Stimulated activated CD8-positive, alpha-beta memory T cell treated with anti-CD3 and anti-CD28 coated beads, Interleukin-15, amount 100 ng/mL, for 48 hours (primary cell): ENCODE measurements at places on chromosomes 11 and 22.

DNA sequence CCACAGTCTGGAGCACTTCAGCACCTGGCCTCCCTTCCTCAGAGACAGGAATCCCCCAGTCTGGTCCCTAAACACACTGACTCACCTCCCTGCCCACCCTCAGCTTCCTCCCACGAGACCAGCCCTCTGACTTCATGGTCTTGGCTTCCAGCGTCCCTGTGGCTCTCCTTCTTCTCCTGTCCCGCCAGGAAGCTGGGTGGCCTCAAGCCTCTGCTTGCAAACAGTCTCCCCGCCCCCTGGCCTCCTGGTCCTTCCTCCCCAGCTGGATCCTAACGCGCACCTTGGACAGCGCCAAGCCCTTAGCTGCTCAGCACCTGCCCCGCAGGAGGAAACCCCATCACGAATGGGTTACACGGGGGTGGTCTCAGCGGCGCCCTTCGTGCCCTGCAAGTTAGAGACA lies 4.5 kb downstream of the NCF4 start:
- DNase-seq: no peak

DNA sequence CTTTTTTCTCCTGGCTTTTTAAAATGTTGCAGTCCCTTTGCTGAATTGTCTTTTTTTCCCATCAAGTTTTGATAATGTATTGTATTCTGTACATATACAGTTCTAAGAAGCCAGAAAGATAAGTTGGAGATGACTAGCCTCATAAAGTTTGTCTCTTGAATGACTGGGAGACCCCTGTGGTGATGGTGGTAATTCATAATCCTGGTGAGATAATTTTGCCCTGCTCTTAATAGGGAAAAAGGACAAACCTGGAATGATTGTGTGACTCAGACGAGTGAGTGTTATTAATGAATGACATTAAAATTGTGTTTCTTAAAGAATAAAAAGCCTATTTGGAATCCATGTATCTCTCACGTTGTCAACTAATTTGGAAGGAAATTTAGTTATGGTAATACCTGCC lies 1.2 kb downstream of the HIKESHI start:
- DNase-seq: no peak

DNA sequence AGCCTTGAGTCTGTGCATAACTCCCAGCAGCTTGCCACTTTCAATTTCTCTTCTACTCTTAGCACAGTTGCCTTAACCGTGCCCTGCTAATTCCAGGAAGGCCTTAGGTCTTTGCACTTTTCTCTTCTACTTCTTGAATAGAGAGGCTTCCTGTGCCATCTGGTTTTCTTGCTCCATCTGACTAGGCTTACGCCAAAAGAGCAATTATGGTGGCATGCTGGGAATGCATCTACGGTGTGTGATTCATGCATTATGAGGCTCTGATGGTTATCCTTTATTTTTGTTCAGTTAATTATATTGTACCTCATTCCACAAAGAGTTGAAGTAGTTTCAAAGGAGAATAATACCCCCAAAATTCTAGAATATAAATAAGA lies 29.4 kb downstream of the SIK2 start:
- no peak for DNase-seq

DNA sequence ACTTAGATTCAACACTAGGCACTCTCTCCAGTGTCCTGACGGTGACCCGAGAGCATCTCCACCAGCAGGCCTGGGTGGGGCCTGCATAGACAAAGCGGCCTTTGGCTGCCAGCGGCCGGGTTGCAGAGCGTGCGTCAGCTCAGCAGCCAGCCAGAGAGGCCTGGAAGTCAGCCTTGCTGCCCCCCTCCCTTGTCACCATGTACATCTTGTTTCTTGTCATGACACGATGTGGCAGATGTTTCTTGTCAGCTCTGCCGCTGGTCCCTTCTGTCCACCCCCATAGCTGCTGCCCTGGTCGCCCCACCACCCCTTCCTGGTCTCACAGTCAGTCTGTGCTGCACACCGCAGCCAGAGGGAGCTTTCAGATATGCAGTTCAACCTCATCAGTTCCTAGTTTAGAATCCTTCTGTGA lies 33.1 kb upstream of the CBX7 start:
- no peak for DNase-seq

DNA sequence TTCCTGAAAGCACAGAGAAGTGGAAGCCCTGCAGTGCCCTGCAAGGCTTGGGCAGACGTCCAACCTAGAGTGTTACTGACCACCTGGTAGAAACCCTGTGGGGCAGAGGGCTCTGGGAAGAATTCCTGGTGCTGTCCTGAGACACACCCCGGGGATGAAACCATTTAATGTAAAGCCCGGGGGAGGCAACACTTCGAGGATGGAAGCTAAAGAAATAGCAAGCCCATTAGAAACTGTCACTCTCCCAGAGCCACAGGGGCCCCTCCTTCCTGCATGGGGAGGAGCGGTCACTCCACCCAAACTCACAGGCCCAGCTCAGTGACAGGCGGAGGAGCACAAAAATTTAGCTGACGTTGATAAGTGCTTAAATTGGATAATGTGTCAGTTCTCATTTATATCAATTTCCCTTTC lies 57.6 kb downstream of the NRXN2 start:
- no peak for DNase-seq

DNA sequence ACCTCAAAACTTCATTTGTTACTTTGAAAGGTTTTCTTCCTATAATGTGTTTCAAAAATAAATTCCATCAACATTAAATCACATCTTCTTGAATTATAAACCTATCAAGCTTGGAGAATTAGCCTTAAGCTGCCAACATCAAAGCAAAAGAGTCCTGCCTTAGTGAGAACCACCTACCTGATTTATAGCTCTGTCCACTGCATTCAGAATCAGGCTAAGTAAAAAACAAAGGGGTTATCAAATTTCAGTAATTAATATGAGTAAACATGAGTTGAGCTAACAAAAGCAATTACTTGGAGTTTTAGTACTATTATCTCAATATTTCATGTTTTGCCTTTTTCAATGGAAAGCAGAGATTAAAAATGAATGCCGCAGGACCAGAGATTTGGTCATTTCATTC lies 73.9 kb downstream of the CADM1 start:
- no peak for DNase-seq

DNA sequence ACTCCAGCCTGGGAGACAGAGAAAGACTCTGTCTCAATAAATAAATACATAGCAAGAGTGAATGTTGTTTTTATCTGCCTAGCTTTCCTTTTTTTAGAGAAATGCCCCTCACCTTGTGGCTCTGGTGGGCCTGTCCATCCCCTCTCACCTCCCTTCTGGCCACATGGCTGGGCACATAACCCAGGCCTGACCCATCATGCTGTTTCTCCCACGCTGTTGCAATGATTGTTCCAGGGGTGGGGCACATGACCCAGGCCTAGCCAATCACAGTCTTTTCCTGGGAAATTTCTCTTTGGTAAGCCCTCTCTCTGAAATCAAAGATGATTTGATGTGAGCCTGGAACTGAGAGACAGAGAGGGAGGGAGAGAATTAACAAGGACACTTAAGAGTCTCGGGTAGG lies 5.5 kb upstream of the CYTH4 start:
- DNase-seq: no peak

- no peak for DNase-seq
These were observed 18.7 kb downstream of the TRIM44 start for GRCh38 chr11:35681163-35681767.

DNA sequence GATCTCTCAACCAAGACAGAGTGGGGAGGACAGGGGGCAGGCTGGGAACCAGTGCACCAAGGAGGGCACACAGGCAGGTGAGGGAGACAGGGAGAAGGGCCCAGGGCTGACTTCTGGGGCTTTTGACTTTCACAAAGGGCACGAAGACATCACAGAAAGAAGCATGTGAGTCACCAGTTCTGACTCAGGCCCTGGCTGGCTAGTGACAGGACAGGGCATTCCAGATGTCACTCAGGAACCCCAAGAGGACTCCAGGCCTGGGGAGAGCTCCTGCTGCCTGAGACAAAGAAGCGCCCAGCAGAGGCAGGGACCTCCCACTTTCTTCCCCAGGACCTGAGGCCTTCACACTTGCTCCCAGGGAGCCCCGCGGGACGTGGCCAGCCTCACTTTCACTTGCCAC lies 497.2 kb downstream of the BUD13 start:
- no peak for DNase-seq

GRCh38 chr22:37704645-37705044 lies 7.8 kb downstream of the TRIOBP start:
- DNase-seq: no peak

GRCh38 chr22:46054091-46055073 lies 77.4 kb upstream of the WNT7B start:
- no peak for DNase-seq

DNA sequence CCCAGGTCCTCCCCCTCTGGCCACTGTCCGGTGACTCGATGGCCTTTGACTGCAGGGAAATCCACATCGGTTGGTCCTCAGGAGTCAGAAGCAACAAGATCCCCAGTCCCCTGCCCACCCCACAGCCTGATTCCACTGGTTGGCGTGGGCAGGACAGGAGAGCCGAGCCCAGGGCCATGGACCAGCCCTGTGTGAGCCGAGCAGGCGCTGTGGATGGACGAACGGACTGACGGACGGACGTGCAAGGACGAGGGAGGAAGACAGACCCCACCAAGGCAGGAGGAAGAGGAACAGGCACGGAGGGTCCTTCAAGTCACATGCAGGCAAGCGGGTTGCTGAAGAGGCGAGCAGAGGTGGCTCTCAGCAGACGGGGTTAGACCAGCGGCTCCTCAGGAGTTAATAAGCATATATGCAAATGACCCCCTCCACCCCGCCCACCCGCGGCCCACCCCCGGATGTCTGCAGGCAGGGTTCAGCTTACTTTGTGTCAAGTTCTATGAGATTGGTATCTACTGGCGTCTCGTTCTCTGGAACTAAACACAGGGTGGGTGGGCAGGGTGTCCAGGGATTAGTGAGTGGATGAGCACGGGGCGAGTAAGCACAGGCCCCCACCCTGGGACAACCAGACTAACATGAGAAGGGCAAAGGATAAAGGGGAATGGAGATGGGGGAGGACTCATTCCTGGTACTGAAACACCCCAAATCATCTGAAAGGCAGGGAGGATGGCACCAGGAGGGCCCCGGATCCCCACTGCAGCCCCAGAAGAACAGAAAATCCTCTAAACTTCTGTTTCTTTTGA lies 26.8 kb downstream of the TPBGL start:
- no peak for DNase-seq

GRCh38 chr22:31140746-31141145 lies 438 bp upstream of the PLA2G3 start:
- DNase-seq: no peak

DNA sequence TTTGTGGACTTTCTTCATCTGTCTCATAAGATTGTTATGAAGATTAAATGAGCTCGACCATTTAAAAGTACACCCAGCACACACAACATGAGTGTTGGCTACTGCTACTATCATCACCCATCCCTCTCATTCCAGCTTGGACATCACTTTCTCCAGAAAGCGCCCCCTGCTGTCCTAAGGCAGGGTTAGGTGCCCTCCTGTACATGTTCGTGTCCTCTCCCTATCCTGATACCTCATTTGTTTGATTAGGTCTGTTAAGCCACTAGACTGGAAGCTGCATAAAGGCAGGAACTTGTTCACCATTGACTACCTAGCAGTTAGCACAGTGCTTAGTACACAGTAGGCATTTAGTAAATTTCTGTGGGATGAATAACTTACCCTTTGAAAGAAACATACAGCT lies 85.5 kb downstream of the ENTHD1 start:
- peak; percentile 8 for DNase-seq

- DNase-seq: no peak
These were observed 486 bp downstream of the NAP1L4 start for GRCh38 chr11:2991452-2992233.

- no peak for DNase-seq
These were observed 250.1 kb upstream of the LUZP2 start for GRCh38 chr11:24246715-24247114.

DNA sequence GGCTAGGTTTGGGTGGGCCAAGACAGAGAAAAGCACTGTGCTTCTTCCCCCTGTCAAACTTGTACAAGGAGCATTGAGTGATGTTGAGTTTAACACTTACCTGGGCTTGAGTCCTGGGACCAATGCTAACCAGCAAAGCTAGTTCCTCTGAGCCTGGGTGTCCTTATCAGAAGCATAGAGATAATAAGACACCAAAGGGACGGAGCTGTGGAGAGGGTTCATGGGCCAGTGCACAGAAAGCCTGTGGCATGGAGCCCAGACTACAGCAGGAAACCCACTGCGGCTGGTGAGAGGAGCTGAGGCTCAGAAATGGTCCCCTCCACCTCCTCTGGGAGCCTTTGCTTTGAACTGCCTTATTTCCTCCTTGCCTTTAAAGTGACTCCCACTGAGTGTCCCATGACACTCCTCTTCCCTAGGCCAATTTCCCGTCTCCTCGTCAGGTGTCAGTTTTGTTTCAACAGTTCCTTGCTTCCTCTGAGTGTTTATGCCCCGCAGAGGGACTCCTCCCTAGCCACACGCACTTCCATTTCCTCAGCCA lies 9.4 kb downstream of the SLCO2B1 start:
- DNase-seq: no peak

GRCh38 chr11:75424396-75424795 lies 8.6 kb downstream of the KLHL35 start:
- no peak for DNase-seq

- DNase-seq: no peak
These were observed 78.4 kb upstream of the TP53I11 start for GRCh38 chr11:45028911-45029682.

DNA sequence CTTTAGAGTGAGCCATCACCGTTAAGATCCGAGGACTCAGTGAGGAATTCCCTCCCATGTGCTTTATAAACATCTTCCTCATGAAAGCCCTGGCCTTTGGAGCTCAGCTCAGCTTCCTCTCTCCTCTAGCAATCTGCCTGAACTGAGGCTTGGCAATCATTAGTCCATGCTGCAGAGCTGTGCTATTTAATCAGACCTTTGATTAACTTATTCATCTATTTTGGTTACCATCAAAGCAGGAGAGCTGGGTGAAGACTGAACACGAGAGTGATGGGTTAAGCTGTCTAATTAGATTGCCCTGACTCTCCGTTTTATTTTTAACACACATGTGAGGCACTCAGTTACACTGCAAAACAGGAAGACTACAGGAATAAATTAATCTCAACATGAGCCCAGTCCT lies 351.3 kb downstream of the LARGE1 start:
- no peak for DNase-seq

- no peak for DNase-seq
These were observed 361.6 kb downstream of the GUCY1A2 start for GRCh38 chr11:106656646-106657045.

DNA sequence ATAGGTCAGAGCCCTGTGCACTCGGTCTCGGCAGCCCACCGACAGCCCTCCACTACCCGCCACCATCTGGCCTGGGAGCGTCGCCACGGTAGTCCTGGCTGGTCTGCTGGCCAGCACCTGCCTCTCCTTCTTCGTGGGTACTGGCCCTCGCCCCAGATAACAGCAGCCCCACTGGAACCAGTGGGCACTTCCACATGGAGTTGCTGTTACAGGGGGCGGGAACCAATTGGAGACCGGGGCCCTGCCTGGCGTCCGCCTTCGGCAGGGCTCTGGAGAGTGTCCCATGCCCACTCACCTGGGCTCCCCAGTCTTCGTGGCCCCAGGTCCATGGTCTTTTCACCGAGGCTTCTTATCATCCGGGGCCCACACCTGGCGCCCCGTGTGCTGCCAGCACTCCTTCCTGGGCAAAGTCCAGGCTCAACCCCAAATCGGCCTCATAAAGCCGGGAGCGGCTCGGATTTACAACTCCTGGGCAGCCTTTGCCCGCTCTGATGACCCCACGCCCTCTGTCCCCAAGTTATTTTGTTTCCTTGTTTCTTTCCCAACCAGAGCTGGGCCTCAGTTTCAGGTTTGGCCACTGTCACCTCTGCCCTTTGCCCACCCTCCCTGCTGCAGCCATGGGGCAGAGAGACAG lies 12.9 kb upstream of the EHD1 start:
- DNase-seq: no peak

GRCh38 chr22:50244420-50245213 lies at the start of gene TUBGCP6:
TUBGCP6 (minus strand) TSS chr22:50245023; CDS start chr22:50244459, 564 bp downstream.
- peak; percentile 90 for DNase-seq
